Left ventricle myocardium superior (tissue), 1 donor: ENCODE measurements at places on chromosomes 1 and 21. TPM values are rescaled to one million over a fixed set of nuclear protein-coding genes. Genes with fewer than 3 reads are reported as not detected.

DNA sequence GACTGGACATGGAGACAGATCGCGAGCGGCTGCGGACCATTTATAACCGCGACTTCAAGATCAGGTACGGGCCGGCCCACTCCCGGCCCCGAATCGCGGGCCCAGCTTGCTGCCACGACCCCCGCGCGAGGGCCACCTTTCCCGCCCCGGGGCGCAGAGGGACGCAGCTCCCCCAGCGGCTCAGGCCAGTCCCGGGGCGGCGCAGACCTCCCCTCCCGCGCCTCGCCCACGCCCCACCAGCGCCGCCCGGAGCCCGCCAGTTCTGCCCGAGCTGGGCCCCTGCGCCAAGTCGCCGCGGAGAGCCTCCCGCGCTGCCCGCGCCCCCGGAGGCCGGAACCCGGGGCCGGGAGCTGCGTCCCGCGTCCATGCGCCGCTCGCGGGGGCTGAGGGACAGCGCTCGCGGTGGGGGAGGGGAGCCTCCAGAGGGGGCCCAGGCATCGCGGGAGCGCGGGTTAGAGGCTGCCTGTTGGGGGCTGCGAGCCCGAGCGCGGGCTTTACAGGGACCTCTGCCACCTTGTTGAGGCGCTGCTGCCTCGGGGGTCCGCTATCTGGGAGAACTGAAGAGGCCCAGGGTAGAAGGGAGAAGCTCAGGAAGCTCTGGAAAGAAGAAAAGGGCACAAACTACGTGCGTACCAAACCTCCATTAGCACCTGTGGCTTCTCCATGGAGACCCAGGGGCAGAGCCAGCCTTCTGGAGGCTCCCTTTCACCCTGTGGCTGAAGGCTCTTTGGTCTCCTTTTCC, 698 bp downstream of the MOV10 start:
- peak; percentile 76 for DNase-seq

- no peak for DNase-seq
Measured at GRCh38 chr1:68129536-68130250, 79.3 kb upstream of the DIRAS3 start.

GRCh38 chr1:74160046-74160445, 37.9 kb downstream of the LRRIQ3 start:
- no peak for DNase-seq

DNA sequence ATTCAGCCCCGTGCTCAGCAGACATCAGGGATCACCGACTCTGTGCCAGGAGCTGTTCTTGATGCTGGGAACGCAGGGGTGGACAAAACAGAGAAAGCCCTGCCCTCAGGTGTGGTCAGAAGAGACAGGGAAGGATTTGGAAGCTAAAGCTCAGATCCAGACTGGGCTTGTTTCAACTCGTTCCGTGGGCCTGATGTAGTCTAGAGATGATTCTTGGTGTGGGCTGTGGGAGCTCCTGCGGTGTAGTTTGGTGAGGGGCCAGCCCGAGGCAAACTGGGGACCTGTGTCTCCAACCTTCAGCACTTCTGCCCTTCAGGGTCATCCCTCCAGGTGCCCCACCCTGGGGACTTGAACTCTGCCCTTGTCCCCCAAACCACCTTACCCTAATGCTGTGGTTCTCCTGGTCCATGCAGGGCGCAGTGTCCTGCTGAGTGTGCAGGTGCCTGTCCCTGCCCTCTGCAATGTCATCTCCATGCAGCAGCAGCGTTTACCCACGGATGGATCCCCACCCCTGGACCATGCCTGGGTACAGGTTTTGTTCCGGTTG, 17.3 kb upstream of the ABCG1 start:
- DNase-seq: no peak

SELP gene
- total RNA-seq: 7.4 TPM
